ENCODE measurements at places on chromosomes 1 and 21.
A peak's percentile ranks its signal among the peaks of the same experiment; 100 is the strongest.

DNA sequence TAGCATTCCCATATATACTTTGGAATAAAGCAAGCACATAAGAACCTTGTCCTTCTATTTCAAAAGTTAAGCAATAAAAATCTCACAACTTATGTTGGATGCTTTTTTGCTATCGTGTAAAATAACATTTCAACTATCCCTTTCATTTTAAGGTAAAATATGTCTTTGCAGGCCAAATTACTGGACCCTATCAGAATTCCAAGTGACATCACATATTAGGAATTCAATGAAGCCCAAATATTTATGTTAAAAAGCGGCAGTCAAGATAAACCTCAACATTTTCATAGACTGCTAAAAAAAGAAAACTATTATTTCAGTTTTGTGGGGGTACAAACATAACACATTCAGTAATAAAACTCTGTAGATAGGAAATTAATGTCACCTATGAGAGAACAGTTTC, 252.0 kb downstream of the KCTD3 start:
- no peak for DNase-seq

- DNase-seq: no peak
Measured at GRCh38 chr1:20058531-20058930, 11.5 kb upstream of the PLA2G5 start.

- DNase-seq: no peak
Measured at GRCh38 chr1:246629030-246629429, 62.8 kb downstream of the CNST start.

GRCh38 chr1:158255656-158256055, 1.4 kb downstream of the CD1A start:
- DNase-seq: no peak

DNA sequence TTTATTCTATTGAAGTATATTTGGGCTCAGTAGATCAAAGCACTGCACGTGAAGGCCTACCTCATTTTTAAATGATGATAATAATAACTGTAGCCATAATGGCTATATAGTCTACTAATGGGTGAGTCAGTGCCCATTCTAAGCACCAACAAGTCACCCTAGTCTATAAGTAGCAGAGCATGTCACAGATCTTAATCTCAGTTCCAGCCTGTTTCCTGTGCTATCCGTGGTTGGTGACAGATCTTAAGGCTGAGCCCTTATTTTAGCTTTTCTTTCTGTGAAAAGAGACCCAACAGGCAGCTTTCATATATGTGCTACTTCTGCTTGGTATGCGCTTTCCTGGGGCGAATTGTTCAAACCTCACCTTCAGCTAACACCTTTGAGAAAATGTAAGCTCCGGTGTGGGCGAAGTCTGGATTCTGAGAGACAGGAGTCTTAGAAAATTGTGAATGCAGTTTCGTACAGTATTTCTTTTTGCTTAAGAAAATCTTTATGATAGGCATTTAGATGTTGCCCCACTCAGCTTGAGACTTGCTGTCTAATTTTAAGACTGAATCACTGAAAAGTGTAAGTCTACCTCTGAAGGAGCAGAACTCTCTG, 59.6 kb downstream of the FMN2 start:
- no peak for DNase-seq

- no peak for DNase-seq
Measured at GRCh38 chr1:78715181-78715661, 65.6 kb downstream of the IFI44 start.

DNA sequence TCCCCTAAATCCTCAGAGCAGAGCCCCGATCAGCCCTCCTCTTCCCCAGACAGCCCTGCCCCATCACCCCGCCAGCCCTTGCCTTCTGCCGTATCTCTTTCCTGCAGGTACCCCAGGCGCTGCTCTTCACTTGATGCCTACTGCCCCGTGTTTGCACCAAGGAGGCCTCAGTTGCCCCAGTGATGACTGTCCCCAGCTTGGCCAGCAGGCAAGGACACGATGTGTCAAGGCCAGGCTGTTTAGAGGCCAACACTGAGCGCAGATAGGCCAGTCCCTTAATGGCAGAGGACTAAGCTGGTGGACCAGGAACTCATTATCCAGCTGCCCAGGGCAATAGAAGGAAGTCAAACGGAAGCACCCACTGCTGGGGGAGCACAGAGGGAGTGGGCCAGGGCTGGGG, 68.4 kb downstream of the CAMK2N1 start:
- no peak for DNase-seq

DNA sequence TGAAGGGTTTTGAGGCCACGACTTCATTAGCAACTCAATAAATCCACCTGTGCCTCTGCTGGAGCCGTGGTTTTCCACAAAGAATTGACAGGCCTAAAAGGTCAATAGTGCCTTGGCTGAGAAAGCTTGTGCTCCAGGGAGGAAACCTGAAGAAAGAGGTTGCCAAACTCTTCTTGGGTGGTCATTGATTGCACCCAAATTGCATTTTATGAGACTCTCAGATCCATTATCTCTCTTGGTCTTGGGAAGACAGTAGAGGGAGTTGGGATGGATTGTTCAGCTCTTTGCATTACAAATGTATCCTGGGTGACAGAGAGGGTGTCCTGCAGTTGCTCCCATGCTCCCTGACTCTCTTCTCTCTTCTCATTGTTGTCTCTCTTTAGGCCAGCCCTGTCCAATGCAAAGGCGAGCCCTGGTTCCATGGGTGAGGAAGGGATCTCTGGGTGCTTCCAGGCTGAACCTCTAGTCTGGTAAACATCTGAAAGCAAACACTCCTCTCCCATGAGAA, 46.1 kb upstream of the HTR1D start:
- no peak for DNase-seq

DNA sequence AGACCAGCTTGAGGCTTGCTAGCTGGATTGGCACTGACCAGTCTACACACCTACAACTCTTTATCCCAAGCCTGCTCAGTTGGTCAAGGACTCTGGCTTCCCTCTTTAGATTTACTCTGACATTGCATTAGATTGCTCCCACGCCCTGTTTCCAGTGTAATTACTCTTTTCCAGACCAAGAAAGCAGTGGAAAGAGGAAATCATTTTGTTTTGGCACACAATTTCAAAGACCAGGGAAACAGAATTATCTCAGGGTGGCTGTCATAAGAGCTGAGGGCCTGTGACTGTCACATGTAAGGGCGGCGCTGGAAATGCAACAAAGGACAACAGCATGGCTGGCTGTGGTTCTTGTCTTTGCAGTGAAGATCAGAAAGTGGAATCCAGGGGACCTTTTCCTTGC, 302.7 kb downstream of the HHAT start:
- no peak for DNase-seq

DNA sequence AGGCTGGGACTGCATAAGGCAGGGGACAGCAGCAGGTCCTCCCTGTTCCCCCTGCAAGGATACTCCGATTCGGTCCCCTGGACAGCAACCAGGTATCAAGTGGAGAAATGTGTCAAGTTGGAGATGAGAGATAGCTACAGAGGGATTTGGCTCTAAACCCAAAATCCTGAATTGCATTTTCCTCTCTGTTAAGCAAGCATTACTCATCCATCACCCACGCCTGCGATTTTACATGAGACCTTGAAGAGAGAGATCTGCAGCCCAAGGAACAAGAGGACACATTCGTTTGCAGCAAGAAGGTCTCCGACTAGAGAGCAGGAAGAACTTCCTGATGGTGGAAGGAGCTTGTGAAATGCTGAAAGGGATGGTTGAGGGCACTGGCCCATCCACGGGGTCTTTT, 21.9 kb downstream of the SYT2 start:
- DNase-seq: no peak

GRCh38 chr21:45943630-45944540, 37.7 kb upstream of the COL6A1 start:
- DNase-seq: no peak

- DNase-seq: peak; percentile 64
Measured at GRCh38 chr1:51897699-51898031, 19.1 kb upstream of the NRDC start.

DNA sequence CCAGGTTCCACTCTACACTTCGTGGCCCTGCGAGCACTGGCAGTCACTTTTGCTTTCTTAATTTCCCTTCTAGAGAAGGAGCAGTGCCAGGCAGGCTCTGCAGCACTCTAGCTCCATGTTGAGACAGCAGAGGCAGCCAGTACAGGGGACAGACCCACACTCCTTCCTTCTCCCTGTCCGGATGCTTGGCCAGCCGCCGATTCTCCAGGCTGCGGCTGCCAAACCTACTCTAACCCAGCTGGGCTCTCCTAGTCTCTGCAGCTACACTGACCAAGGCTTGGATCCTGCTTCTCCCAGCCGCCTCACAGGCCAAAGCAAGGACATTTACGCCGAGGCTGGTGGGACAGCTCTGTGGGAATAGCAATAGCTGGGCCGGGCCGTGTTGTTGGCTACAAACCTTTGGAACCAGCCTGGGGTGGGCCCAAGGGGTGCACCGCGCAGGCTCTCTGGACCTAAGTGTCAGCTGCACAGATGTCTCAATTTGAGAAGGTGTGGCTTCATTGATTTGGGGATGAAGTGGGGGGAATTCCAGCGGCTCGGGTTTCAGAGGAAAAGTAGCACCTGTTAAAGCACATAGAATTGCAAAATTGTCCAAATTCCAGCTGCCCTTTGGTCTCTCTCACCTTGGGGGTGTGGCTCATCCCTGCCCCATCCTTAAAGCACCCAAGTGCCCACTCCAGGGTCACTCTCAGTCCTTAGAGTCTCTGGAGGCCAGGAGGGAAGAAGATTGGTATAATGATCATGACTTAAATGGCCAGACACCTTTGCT, 3.2 kb downstream of the BARHL2 start:
- DNase-seq: no peak

Data from NCI-H460 (cell line).